ENCODE measurements at places on chromosomes 2 and 18. TPM values are rescaled to one million over a fixed set of nuclear protein-coding genes. Genes with fewer than 3 reads are reported as not detected.

Gene CFAP65
- total RNA-seq: 0.16 TPM

Gene MAP3K19
- total RNA-seq: not detected

Gene TMEM247
- not detected for total RNA-seq

Gene RAB12
- total RNA-seq: 20.9 TPM

Gene LBH
- 140 TPM for total RNA-seq

Gene NBAS
- total RNA-seq: 15.3 TPM

Gene CD302
- 1.9 TPM for total RNA-seq

Gene ZNF804A
- not detected for total RNA-seq

Gene SMAD7
- total RNA-seq: 22.4 TPM

Measured in A549 treated with Hydrocortisone at 1 μM for 4 hours (cell line).